Left ventricle myocardium inferior (tissue), 1 donor: ENCODE measurements at places on chromosomes 16 and 17. TPM values are rescaled to one million over a fixed set of nuclear protein-coding genes. Genes with fewer than 3 reads are reported as not detected.

Gene NEUROD2
- total RNA-seq = not detected

- H3K36me3 ChIP-seq = no peaks in the 10 kb centered on the region
- peaks cover 65% of the 10 kb centered on the region for H3K4me1 ChIP-seq
- no peaks in the 10 kb centered on the region for H3K27me3 ChIP-seq
- DNase-seq = no peak
These were observed 17.4 kb downstream of the CA4 start for GRCh38 chr17:60167065-60167741.

GRCh38 chr16:85253084-85253941 is 141.0 kb upstream of the CIBAR2 start:
- H3K4me1 ChIP-seq = no peaks in the 10 kb centered on the region
- H3K27ac ChIP-seq = no peak overlapping the region
- no peaks in the 10 kb centered on the region for H3K36me3 ChIP-seq
- peak; percentile 50 for DNase-seq
- H3K4me3 ChIP-seq = no peak overlapping the region

Gene ZSCAN10
- not detected for total RNA-seq

Gene CORO7
- 12.5 TPM for total RNA-seq

DNA sequence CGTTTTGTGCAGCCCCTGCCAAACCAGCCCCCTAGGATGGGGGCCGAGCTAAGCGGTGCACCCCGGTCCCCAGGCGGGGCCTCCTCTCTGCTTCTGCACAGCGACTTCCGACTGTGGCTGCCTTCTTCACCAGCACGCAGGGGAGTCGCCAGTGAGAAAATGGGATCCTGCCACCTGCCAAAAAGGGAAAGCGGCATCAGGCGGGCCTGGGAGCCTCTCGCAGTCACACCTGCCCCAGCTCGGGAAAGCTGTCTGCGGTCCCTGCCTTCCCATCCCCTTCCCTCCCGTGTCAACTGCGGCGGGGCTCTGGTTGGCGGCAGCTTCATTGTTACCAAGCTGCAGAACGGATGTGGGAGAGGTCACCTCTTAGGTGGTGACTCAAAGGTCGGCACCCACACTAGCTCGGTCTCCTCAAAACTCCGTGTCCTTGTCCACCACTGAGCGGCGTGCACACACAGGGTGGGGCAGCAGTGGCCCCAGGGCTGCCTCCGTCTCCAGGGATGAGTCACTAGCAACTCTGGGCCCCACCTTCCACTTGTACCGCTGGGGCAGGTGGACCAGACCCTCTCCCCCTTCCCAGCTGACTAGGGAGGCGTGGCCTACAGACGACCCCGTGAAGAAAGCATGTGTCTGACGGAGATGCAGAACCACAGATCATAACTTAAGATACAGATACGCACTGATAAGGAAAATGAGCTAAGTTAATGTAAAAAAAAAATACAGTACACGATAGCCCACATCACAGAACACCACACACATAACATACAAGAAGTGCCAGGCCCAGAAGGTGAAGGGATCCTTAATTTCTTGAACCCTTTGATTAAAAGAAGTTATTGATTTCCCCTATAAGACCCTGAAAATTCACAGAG is 1.5 kb upstream of the PCYT2 start:
- peaks cover 43% of the 10 kb centered on the region for H3K4me1 ChIP-seq
- DNase-seq = no peak
- H3K27ac ChIP-seq = no peak overlapping the region
- H3K4me3 ChIP-seq = no peak overlapping the region

DNA sequence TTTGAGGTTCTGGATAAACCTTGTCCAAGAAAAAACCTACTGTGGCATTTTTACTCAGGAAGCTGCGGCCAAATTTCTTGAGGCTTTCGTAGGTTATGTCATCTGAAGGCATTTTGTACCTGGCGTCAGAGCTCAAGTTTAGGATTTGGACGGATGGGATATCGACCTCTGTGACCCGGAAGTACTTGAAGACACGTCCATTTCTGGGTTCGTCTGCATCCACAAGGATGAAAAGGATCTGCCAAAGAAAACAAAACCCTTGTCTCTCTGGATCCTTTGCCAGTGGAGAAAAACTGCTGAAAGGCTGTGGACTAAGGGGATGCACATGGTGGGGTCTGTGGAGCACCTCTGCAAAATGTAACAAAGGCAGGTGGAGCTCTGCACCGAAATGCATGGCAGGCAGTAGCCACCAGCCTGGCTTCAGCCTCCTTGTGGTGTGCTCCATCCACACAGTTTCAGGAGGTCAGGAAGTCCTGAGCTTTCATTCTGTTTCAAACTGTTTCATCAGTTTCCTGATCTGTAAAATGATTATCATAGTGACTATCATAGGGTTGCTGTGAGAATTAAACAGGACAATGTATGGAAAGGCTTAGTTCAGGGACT is 17.0 kb upstream of the UMOD start:
- H3K27me3 ChIP-seq = peaks cover 71% of the 10 kb centered on the region
- H3K4me1 ChIP-seq = no peaks in the 10 kb centered on the region
- no peak overlapping the region for H3K4me3 ChIP-seq
- no peaks in the 10 kb centered on the region for H3K36me3 ChIP-seq
- H3K27ac ChIP-seq = no peak overlapping the region

DNA sequence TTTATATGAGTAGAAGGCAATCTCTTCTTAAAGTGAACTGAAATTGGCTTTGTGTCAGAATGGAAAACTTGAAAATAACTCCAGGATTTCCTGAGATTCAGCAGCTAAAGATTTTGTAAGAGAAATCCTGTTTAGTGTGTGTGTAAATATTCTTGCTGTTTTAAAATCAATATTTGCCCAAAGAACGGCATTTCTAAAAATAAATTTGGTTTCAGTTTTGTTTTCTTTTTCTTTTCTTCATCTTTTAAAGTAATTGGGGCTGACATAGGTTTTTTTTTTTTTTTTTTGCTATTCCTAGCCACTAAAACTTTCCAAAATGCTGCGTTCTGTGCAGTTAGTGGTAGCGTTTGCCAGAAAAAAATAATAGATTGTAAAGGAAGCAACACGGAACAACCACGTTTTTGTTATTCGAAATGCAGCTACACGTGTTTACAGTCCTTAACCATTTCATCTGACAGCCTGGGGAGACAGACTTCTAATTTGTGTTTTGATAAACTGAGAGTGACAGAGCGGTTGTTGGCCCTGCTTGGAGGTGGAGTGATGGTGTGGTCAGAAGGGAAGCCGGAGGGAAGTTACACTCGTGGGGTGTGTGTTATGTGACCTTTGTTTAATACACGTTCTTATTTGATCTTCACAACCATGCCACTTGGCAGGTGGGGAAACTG is 21.6 kb upstream of the SMPD3 start:
- peak overlapping the region; percentile 49 for H3K4me3 ChIP-seq
- H3K27ac ChIP-seq = peak overlapping the region; percentile 66
- H3K4me1 ChIP-seq = peaks cover 33% of the 10 kb centered on the region
- DNase-seq = no peak

GRCh38 chr17:66281661-66282369 is 20.6 kb upstream of the PRKCA start:
- no peak for DNase-seq
- H3K4me1 ChIP-seq = no peaks in the 10 kb centered on the region
- no peak overlapping the region for H3K4me3 ChIP-seq
- no peaks in the 10 kb centered on the region for H3K27me3 ChIP-seq

Gene WSCD1
- total RNA-seq = 6.4 TPM

- no peak for DNase-seq
- no peak overlapping the region for H3K4me3 ChIP-seq
- no peaks in the 10 kb centered on the region for H3K4me1 ChIP-seq
- no peak overlapping the region for H3K27ac ChIP-seq
- peaks cover 55% of the 10 kb centered on the region for H3K27me3 ChIP-seq
These were observed 21.2 kb downstream of the USP43 start for GRCh38 chr17:9666461-9667050.

Gene ENPP7
- not detected for total RNA-seq

Gene TEKT3
- 0.49 TPM for total RNA-seq

DNA sequence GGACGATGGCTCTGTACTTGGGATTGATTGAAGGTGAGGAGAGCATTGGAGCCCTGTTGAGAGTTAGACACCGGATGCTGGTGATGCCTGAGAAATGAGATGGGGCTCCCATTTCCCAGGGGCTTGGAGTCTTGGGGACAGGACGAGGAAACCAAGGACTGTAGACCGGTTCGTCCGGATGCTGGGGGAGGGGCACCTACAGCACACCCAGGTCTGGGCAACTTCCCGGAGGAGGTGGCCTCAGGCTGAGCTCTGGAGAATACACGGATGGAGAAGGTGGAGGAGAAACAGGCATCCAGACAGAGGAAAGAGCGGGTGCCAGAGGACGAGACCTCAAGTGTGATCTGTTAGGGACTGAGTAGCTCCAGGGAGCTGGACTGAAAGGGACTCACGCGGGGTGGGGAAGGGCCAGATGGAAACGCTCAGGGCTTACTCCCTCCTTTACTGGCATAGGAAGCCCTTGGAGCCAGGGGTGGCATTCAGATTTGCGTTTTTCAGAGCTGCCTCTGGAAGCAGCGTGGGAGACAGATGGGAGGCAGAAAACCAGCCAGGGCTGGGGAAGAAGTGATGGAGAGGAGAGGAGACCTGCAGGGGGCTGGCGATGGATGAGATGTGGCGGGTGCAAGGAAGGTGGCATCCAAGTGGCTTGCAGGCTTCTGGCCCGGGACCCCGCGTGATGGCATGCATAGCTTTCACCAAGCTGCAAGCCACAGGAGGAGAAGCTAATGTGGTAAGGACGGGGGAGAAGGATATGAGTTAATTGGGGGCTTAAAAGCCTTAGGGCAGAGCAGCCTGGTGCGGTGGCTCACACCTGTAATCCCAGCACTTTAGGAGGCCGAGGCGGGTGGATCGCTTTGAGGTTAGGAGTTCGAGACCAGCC is 8.3 kb downstream of the C1QTNF1 start:
- H3K4me1 ChIP-seq = peaks cover 83% of the 10 kb centered on the region
- H3K27ac ChIP-seq = no peak overlapping the region
- no peak overlapping the region for H3K4me3 ChIP-seq
- H3K27me3 ChIP-seq = no peaks in the 10 kb centered on the region
- DNase-seq = no peak

Gene DNAI2
- not detected for total RNA-seq
